Astrocyte of the spinal cord (primary cell): ENCODE measurements at places on chromosomes 3 and 15.
A peak's percentile ranks its signal among the peaks of the same experiment; 100 is the strongest.

GRCh38 chr15:77844798-77845446 lies 212.2 kb upstream of the LINGO1 start:
- no peak for DNase-seq

DNA sequence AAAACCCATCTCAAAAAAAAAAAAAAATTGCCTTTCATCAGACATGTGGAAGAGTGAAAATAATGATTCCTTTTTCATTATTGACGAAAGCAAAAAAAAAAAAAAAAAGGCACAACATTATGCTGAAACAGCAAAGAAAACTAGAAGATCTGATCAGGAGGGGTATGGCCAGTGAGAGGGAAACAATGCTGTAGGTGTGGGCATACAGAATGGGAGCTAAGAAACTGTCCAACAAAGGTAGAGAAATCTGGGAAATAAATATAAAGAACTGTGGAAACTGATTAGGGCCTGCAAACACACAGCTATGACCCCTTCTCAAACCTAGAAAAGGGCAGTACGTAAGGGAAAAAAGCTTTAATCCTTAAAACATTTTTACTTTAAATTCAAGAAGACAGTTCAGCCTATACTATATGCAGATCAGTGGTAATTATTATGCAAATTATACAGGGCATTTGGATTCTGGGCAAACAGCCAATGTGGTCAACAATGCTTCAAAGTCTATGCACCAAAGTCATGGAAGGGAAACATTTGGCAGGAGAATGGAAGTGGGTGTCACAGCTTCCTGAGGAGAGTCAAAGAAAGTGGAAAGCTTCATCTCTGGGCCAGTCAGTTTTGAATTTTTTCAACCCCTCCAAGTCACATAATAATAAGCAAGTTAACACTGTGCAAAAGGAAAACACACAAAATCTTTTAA lies 68.3 kb upstream of the SLC12A8 start:
- peak; percentile 72 for DNase-seq

- DNase-seq: no peak
Observed at GRCh38 chr15:90078965-90079364, 23.3 kb downstream of the IDH2 start.

DNA sequence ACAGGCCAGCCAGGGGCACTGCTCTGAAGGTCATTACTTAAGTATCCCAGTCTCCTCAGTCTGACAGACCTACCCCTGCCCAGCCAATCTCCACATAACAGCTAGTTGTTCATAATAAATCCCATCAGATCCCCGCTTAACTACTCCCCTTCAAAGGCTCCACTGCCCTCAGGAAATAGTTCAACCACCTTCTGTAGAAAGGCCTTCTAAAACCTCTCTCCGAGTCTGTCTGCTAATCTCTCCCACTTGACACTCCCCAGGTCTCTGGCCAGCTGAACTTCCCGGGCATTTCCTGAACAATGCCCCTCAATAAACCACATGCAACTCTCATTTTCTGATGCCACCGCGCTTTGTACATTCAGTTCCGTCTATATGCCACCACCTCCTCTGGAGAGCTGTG lies 6.0 kb downstream of the PRC1 start:
- DNase-seq: no peak

GRCh38 chr15:57572468-57572867 lies 19.2 kb upstream of the MYZAP start:
- no peak for DNase-seq

DNA sequence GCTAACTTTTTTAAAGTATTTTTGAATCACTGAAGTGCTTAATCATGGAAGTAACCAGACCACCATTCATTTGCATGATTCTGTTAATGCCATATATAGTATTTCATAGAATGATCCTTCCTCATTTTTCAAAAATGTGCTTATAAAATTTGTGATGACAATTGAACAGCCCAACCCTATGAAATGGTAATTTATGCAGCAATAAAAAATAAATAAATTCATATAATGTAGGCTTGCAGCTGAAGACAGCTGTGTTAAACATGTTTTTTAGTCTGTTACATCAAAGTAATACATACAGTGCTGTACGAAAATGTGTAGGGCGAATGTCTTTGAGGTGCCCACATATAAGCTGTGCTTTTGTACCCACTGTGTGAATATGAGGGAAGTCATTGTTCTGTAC lies 131.7 kb downstream of the FILIP1L start:
- DNase-seq: no peak

GRCh38 chr3:31220431-31220830 lies 312.3 kb upstream of the STT3B start:
- DNase-seq: no peak

DNA sequence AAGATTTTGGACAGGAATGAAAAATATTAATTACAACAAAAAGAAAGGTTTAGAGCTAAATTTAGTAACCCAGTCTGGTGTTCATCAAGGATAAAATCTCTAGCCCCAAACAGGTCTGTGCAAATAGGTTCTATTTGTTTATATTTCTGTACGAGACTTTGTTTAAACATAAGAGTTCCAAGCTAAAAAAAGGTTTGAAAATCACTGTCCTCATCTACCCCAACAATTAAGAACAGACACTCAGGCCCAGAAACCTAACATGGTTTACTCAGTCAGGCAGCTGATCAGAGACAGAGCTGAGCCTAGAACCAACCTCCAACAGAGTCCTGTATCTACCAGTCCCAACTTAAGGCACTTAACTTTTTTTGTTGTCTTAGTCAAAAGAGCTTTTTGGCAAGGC lies 49.3 kb downstream of the SNX4 start:
- no peak for DNase-seq

DNA sequence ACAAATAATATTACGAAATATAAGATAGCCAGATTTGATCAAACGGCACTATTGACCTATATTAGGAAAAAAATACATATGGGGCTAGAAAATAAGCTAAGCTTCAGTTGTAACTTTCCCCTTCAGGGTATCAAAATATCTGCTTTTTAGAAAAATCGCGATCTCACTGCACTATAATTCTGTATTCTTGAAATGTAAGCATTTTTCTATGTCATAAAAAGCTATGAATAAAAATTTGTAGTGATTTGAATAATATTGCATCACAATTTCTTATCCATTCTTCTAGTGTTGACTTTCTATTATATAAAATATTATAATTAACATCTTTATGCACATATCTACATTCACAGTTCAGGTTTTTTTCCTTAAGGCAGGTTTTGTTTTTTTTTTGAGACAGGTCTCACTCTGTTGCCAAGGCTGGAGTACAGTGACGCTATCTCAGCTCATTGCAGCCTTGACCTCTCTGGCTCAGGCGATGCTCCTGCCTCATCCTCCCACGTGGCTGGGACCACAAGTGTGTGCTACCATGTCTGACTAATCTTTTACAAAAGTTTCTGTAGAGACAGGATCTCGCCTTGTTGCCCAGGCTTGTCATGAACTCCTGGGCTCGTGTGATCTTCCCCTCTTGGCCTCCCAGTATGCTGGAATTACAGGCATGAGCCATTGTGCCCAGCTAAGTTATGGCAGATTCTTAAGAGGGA lies 21.6 kb downstream of the EMC4 start:
- DNase-seq: no peak

GRCh38 chr3:141240286-141240685 lies 8.7 kb downstream of the PXYLP1 start:
- no peak for DNase-seq

DNA sequence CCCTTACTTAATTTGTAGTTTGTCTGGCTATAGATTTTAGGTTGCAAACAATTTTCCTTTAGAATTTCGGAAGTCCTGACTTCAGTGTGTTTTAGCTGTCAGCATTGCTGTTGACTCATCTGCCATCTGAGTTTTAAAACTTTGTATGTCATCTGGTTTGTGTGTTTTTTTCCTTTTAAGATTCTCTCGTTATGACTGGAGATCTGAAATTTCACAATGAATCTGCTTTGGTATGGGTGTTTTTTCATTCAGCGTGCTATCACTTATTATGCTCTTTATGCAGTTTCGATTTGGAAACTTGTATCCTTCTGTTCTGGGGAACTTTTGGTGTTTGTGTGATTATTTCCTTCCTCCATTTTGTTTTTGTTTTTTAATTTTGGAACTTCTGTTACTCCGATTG lies 53.7 kb upstream of the ZNF280D start:
- DNase-seq: no peak

GRCh38 chr3:50557915-50558314 lies 9.6 kb downstream of the C3orf18 start:
- no peak for DNase-seq

- DNase-seq: peak; percentile 76
Observed at GRCh38 chr3:8712045-8712907, 21.3 kb upstream of the CAV3 start.
